ENCODE measurements at places on chromosomes 1 and 21.
A peak's percentile ranks its signal among the peaks of the same experiment; 100 is the strongest.

GRCh38 chr1:230548357-230548756, 93.9 kb upstream of the COG2 start:
- no peak for DNase-seq

DNA sequence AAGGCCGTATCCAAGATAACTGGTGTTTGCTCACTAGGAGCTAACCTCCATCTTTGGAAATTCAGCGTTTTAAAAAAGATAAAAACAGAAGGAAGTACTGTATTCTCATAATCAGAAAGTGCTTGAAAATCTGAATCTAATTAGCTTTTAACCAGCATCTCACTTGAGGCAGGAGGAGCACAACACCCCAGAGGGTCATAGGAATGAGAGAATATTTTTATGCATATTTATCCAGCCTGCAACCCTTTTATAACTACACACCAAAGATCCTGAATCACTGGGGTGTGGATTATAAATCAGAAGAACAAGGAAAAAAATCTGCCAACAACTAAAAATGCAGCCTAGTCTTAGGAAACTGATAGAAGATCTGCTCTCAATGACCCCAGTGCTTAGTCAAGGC, 68.0 kb upstream of the PTCH2 start:
- no peak for DNase-seq

- peak; percentile 18 for DNase-seq
Measured at GRCh38 chr1:180923021-180923841, 10.5 kb downstream of the KIAA1614 start.

GRCh38 chr1:234782791-234783190, 172.8 kb upstream of the IRF2BP2 start:
- no peak for DNase-seq

- no peak for DNase-seq
Measured at GRCh38 chr1:151944857-151945575, 35.7 kb upstream of the THEM4 start.

GRCh38 chr1:209707308-209707707, 2.7 kb downstream of the HSD11B1 start:
- DNase-seq, result no peak

GRCh38 chr1:28200234-28200873, 23.9 kb upstream of the PTAFR start:
- DNase-seq, result no peak

DNA sequence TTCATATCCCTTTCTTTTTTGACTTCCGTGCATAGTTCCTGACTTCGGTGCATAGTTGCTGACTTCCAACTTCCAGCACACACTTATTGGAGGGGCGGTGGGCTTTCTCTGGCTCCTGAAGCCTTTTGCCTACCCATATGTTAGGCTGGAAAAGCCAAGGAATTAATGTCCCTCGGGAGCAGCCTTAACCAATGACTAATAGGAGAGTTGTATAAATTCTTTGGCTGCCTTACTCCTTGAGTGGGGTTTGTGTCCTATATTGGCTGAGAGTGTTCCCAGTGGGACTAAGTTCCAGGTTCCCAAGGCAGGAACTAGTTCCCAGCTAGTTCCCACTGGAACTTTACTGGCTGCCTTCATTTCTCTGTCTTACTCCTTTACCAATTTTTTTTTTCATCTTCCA, 105.7 kb downstream of the ZNF326 start:
- no peak for DNase-seq

GRCh38 chr1:179996099-179996498, 41.5 kb downstream of the CEP350 start:
- DNase-seq, result no peak

GRCh38 chr1:185351734-185352466, 34.9 kb upstream of the IVNS1ABP start:
- DNase-seq, result peak; percentile 76

DNA sequence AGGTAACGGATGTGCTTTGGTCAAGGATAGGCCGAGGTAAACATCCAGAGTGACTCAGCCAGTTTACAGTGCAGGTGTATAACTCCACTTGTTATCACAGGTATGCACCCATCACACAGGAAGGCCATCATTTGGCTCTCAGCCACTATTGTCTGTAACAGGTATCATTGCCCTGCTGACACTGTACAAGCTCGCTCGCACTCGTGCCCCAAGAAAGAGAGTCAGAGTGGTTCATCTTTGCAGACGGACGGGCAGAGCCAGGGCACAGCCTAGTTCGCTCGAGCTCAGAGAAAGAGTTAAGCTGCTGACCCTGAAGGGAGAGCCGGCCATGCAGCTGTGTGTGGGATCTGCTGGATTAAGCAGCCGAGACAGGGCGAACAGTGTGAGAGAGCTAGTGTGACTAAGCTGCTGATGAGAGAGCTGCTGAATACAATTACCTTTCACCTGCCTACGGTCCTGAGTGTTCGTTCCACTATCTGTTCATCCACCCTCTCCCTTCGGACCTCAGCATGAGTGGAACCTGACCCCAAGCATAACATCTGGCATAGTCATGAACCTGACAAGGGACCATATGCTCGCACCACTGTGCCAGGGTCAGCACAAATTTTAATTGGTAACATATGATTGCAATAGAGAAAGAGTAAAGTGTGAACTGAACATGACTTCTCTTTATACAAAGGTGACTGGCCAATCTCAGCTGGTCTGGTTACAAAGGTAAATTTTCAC, 27.0 kb upstream of the LYPD8 start:
- DNase-seq, result no peak

DNA sequence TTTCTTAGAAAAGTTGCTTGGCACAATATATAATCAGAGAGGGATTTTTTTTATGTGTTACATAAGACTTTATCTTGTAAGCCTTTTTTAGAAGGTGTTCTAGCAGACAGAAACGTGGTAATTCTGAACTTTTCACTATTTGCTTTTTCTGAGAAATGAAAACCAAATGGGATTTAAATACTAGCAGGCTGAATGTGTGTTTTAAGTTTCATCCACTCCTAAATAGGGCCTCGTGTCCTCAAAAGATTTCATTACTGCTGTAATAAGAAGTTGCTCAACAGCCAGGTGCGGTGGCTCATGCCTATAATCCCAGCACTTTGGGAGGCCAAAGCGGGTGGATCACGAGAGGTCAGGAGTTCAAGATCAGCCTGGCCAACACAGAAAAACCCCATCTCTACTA, 44.7 kb upstream of the FMO2 start:
- DNase-seq, result no peak

DNA sequence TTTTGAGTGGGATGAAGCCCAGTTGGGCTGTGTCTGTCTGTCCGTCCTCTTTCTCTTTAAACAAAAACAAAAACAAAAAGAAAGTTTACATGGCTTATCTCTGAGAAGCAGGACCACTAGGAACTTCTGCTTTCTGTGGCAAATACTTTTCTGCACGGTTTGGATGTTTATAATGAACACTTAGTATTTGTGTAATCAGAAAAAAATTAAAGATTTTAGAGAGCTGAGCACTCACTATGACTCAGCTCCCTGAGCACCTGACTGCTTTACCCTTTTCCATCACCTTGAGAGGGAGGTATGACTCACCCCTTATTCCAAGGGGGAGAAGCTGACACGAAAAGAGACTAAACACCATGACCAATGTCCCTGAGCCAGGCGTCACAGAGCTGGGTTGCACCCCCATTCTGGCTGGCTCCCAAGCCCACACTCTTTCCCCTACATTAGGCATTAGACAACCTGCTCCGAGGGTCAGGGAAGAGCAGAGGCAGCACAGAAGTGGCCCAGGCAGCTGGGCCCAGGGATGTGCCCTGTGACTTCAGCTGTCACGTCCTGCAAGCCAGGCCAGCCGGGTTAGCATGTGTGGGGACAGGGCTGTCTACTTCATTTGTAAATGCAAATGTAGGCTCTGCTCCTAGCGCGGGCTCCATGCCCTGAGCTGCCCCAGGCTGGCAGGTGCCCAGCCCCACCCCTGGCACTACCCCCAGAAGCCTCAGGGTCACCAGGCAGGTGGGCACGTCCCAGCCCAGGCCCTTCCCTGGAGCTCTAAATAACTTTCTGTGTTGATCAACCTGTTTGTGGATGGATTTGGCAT, 30.4 kb downstream of the RAP1GAP start:
- peak; percentile 19 for DNase-seq

DNA sequence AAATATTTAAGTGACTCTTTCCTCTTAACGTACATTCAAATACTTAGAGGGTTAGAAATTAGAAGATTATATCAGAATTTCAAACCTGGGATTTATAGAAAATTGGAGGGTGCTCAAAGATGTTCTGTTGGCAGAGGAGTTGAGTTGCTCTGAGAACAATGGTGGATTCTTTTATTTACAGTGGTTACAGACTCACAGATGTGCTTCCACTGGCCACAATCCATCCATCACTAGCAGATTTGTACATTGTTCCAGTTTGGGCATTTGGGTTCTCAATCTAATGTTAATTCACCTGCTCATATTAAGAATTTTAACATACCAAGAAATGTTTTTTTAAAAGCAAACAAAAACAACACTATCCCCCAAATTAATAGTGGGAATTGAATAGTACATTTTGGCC, 23.5 kb downstream of the DNAJC6 start:
- DNase-seq, result no peak

- DNase-seq, result no peak
Measured at GRCh38 chr1:170354690-170355089, 177.3 kb upstream of the GORAB start.

DNA sequence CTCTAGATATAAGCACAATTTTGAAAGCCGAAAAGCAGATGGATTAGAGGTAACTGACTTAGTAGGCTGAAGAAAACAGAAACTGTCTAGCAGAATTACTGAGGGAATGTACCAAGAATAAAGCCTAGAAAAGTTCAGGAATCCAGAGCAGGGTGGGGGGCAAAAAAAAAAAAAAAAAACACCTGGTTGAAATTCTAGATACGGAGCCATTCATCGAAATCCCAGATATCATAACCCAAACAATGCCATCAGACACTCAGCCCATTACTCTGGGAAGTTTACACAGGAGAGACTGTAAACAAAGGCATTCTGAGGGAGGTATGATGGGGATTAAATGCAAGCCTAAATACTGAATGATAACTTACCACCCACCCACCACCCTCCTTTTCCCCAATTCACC, 45.6 kb downstream of the ENAH start:
- DNase-seq, result no peak

DNA sequence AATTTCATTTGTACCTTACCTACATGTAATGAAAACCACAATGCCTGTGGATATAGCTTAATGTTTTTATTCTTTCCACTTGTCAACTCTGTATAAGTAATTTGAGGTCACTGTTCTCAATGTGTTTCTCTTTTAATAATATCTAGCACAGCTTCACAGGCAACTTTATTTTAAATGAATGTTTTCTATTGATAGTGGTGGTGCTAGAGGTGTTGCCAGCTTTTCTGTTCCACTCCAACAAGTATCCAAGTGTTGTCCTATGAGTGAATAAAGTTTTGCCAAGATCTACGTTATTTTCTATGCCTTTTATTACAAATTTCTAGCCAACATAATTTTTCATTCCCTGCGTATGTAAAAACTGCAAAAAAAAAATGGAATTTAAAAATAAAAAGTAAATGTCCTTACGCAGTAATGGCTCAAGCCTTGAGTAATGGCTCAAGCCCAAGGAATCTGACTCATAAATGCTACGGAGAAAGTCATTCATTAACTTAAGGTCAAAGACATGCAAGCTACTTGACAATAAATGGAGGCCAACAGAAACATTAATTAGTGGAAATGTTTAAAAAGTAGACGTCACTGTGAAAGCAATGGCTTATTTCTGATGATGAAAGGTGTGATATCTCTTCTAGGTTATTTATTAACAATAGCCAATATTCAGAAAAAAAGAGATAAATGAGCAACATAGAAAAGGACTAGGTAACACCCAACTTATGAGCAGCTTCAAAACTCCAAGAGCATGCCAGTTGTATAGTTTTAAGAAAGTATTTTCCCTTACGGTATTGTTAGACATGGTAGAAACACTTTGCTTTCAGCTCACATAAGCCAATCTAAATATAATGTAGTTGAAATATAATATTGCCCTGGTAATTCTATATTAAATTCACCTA, 71.4 kb downstream of the SLC44A5 start:
- no peak for DNase-seq

DNA sequence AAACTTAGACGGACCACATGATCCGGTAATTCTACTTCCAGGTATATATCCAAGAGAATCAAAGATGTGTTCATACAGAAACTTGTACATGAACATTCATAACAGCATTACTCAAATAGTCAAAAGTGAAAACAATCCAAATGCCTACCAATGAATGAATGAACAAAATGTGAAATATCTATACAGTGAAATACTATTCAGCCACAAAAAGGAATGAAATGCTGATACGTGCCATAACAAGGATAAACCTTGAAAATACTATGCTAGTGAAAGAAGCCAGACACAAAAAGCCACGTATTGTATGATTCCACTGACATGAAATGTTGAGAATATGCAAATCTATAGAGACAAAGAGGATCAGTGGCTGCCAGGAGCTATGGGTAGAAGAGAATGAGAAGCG, 18.3 kb downstream of the TARBP1 start:
- DNase-seq, result no peak

DNA sequence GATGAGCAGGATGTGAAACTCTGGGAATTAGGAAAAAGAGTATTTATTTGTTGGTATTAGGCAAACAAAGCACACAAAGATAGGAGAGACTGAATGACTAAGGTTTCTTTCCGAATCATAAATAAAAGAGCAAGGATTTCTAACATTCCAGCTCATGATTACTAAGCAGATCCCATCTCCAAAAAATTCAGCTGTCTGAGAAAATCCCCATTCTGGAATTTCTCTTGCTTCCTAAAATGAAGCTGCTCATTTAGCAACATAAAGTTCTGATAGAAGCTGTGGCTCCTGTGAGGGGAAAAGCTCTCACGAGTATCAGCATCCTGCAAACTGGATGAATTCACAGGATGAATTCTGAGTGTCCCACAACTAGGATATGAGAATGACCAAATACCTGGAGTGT, 6.7 kb upstream of the SH2D5 start:
- no peak for DNase-seq

- no peak for DNase-seq
Measured at GRCh38 chr1:112720800-112721199, 5.7 kb upstream of the PPM1J start.

DNA sequence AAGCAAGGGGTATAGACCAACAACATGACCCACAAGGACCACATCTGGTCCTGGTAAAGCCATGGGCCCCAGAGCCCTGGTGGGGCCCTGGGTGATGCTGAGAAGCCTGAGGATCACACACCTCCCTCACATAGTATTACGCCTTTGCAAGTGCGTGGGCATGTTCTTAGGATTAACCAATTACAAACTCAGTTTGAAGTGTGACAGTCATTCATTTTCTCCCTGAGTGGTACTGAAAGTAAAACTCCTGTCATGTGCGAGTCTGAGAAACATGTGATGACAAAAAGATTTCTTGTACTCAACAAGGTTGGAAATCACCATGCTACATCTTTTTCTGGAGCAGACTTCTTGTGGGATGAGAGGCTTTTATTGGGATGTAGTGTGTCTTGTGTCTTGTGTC, 315.3 kb upstream of the DUSP10 start:
- DNase-seq, result no peak

GRCh38 chr1:186060226-186060625, 314.8 kb downstream of the TPR start:
- DNase-seq, result no peak

- peak; percentile 35 for DNase-seq
Measured at GRCh38 chr1:54681358-54681757, 34.3 kb upstream of the TTC4 start.

GRCh38 chr1:236518322-236518721, 5.5 kb upstream of the LGALS8 start:
- DNase-seq, result no peak
